ENCODE measurements at places on chromosomes 16 and 17.

DNA sequence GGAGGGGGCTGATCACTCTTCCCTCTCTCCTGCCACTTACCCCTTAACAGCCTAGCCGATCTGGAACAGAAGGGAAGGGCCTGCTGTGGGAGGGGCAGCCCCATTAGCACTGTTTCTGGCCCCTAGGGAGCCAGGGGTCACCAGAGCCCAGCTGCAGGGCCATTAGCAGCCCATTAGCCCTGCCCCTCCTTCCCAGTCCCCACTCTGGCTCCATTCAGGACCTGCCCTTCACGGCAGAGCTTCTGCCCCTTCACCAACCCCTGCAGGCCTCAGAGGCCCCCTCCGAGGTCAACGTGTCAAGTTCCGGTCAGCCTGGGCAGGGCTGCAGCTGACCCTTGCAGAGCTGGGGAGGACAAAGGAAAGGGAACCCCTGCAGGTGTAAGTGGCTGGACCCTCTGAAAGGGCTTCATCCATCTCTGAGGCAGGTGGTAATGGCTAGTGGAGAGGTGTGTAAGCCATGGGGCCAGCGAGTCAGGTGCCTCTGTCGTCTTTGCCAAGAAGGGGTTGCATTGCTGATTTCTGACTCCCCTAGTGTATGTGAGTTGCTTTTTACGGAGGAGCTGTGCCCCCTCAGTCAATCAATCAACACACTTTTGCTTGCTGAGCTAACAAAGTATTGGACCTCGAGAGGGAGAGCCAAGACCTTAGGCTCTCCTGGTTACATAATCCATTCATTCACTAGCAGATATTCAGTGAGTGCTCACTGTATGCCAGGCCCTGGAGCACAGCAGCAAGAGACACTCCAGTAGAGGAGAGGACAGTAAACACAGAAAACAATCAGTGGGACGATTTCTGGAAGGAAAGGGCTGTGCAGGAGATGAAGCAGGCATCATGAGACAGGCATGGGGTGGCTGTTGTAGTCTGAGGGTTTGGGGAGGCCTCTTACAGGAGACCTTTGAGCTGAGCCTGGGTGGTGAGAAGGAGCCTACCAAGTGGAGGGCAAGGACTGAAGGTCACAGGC is 18.2 kb upstream of the KCNJ12 start:
- peak; percentile 78 for DNase-seq

DNA sequence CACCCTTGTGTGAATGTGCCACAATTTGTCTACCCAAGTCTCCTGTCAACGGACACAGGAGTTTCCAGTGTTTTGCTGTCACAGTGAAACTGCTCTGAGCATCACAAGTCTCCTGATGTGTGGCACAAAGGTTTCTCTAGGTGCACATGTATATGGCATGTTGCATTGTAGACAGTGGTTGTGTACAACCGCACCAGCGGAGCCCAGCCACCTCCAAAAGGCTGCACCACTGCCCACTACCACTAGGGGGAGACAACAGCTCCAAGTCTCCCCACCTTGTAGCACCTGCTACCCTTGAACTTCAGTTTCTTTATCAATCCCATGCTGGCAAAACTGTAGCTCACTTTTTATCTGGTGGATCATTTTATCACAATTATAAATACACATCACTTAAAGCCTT is 95.5 kb upstream of the ZNF469 start:
- no peak for DNase-seq

GRCh38 chr16:4713663-4714501 is 20.2 kb downstream of the ANKS3 start:
- DNase-seq, result no peak

DNA sequence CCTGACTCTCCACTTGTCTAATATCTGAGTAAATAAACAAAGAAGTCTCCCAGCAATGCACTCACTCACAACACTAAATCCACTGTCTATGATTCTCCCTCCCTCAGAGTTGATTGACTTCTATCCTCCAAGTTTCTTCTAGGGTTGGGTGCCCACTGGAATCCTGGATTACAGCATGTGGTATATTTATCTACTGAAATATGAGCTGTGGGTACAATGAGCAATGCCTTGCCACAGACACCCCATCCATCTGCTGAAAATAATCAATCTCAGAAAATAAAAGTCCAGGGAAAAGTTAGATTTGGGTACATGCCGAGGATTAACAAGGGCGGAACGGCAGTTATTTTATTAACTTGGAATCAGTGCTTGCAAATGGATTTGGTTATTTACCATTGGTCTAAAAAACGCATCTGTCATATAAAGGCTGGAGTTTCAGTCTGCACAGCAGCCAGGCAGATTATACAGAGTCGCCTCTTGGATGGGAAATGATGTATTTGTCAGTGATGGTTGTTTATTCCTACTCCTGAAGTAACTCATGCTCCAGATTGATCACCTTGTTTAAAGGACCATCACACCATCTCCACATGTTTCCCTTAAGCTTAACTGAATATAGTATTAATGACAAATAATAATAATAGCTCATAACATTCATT is 193.9 kb upstream of the SOX9 start:
- DNase-seq, result no peak

DNA sequence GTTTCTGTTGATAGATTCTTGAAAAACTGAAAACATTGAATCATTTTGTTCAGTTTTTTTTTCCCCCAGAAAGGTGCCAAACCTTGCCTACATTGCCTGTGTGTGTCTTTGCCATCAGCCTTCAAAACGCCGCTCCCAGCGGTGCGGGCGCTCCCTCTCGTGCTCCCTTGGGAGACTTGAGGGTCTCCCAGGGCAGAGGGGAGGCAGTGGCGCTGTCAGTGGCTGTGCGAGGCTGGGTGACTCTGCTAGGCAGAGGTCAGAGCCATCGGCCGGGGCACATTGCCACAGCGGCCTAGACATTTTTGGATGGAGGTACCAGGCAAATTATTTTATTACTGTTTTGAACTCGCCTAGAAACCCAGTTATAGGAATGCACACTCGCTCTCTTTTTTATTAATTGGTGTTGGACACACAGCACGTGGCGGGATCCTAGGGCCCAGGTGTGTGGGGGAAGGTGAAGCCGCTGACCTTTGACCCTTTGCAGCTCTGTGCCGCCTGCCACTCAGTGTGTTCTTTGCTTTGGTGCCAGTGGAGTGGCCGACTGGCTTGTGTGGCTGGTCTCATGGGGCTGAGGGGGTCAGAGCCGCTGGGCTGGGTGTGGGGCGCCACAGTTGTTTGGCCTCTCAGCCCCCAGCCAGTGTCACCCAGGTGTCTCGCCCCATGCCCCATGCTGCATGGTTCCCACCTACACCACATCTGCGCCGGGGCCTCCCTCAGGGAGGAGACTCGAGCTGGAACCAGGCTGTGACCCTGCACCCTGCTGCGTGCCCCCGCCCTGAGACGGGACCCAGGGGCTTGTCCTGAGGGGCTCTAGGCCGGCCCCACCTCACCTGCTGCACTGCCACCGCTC is 115.7 kb downstream of the BANP start:
- DNase-seq, result no peak

- no peak for DNase-seq
These were observed 358.0 kb downstream of the C16orf95 start for GRCh38 chr16:86959091-86959651.

DNA sequence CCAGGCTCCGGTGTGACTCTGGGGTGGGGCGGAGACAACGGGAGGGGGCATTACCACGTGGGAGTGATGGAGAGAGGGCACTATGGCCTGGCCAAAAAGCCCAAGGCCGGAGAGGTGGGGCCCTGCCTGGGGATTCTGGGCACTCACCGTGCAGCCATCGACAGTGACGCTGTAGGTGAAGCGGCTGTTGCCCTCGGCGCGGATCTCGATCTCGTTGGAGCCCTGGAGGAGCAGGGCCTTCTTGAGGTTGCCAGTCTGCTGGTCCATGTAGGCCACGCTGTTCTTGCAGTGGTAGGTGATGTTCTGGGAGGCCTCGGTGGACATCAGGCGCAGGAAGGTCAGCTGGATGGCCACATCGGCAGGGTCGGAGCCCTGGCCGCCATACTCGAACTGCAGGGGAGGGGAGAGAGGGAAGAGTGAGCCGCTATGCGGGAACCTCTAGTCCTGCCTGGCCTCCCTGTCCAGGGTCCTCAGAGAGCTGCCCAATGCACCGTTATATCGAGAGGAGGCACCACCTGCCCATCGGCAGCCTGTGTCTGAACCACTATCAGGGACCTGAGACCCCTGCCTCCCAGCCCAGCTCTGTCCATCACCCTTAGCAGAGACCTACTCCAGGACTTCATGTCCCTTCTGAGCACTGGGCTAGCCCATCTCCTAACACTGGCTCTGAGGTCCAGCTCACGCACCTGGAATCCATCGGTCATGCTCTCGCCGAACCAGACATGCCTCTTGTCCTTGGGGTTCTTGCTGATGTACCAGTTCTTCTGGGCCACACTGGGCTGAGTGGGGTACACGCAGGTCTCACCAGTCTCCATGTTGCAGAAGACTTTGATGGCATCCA is 15.6 kb downstream of the COL1A1 start:
- no peak for DNase-seq

DNA sequence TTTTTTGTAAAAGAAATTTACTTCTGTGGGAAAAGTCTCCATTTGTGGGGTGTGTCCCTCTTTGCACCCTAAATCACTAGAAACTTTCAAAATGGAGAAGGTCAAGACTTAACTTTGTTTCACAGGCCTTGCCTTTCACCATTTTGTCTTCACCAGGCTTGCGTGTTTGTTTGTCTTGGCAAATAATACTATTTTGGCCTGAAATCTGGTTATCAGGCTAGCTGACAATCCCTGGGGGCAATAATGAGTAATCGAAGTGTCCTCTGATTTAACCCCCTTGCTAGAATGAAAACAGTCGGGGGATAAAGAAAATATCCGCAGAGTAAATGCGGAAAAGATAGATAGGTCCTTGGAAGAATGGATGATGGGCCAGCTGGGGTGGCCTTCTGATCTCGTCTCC is 34.5 kb downstream of the SLC39A11 start:
- DNase-seq, result no peak

- DNase-seq, result no peak
These were observed 19.7 kb upstream of the SLC4A1 start for GRCh38 chr17:44287651-44288050.

- DNase-seq, result no peak
These were observed 21.1 kb downstream of the KCTD19 start for GRCh38 chr16:67305216-67306071.

GRCh38 chr16:66266436-66267291 is 99.8 kb upstream of the CDH5 start:
- peak; percentile 38 for DNase-seq

GRCh38 chr16:27951489-27952120 is 111.9 kb downstream of the GSG1L start:
- no peak for DNase-seq

DNA sequence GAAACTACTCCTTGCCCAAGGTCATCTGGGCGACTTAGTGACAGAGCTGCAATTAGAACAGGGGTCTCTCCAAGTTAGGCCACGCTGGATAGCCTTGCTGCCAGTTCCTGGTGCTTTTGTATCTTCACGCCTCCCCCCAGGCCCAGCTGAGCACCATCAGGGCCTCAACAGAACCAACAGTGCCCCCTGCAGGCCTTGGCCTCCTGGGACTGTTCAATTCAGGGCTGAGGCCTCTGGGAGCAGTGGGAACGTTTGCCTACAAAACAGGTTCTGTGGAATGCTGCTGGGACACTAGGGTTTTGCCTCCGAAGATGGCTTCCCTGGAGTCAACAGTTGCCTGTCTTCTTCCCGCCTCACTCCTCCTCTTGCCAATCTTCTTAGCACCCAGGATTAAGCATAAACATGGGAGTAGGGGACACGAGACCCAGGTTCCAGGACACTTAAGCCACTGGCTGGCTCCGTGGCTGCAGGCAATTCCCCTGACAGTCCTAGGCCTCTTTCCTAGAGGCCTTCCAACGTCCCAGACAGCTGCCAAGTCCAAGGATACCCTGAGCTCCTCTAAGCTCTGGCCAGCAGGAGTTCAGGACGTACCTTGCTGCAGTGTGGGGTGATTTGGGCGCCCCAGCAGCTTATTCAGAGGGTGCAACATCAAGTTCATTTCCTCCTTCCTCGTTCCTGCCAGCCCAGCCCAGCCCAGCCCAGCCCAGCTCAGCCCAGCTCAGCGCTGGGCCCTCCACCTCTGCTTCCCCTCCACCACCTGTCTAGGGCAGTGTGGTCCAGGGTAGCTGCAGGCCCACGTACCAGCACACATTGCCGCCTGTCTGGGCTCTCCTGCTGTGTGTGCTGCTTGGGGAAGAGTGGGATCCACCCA is 246.6 kb upstream of the RPL38 start:
- DNase-seq, result peak; percentile 38

DNA sequence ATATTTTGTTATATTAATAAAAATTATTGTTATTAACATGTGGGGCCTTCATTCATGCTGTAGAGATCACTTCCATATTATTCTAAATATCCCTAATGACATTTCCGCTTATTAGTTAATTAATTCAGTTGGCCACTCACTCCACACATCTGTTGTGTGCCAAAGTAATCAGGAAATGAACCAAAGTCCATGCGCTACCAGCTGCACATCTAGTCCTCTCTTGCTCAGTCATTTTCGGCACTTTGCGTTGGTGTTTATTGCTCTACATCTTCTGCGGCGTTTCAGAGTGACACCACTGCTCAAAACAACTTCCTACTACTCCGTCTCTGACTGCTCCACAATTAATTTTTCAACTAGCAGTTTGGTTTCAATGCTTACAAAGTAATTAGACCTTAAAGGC is 101.4 kb upstream of the ZFHX3 start:
- DNase-seq, result no peak

GRCh38 chr17:46785696-46786095 is 32.8 kb downstream of the WNT3 start:
- DNase-seq, result no peak

DNA sequence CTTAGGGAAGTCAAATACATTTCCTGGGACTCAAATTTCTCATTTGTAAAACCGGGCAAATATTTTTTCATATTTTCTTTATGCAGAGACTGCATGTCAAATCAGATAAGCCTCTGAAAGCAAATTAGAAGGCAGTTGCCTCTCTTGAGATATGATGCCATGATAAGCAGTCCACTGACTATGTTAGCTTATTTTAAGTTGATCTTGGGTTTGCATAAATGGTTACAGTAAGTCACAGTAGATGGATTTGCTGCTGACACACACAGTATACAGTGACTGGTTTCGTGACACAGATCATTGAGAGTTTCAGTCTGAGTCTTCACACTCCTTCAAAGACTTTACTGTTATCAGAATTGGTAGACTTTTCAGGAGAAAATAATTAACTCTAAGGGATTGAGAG is 927.6 kb upstream of the CDH8 start:
- DNase-seq, result peak; percentile 80

DNA sequence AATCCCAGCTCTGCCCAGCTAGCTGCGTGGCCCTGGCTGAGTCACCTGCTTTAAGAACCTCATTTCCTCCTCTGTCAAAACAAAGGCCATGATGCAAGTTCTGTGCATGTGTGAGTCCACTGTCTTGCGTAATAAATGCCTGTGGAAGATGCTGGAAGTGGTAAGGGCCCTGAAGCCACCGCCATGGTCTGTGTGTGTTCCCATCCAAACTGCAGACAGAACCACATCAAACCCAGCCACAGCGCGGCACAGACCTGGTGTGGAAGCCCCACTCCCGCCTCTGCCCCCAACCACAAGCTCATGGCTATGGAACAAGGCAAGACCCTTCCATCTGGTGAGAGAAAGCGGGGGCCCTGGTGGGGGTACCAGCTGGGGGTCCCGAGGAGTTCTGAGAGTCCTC is 26.0 kb downstream of the NECAB2 start:
- DNase-seq, result no peak

GRCh38 chr16:84150926-84151325 is 5.8 kb downstream of the DNAAF1 start:
- DNase-seq, result no peak

- no peak for DNase-seq
These were observed 218.7 kb downstream of the GSG1L start for GRCh38 chr16:27844826-27845225.

- DNase-seq, result no peak
These were observed 58.1 kb upstream of the GOT2 start for GRCh38 chr16:58792188-58792587.

GRCh38 chr16:47774661-47775060 is 313.5 kb downstream of the PHKB start:
- DNase-seq, result no peak

- DNase-seq, result no peak
These were observed 2.7 kb downstream of the FBXO31 start for GRCh38 chr16:87380881-87381280.
